Left renal cortex interstitium (tissue), 4 donors: ENCODE measurements at places on chromosomes 13 and 19. TPM values are rescaled to one million over a fixed set of nuclear protein-coding genes. Genes with fewer than 3 reads are reported as not detected.

DNA sequence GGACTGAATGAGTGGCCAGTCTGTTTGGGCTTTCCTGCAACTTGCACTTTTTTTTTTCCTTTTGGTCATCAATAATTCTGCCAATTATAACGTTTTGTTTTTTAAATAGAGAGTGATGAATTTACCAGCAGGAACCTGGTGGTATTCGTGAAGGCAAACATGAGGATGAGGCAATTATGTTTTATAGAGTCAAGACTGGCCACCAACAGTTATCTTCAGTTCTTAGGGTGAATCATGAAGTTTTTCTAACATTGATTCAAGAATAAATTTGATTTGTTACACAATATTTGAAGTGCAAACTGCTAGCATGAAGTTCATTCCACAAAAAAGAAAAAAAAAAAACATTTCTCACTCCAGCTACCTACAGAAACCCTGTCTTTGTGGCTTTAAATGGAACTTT, 244.5 kb downstream of the SPRY2 start:
- no peak for DNase-seq

DNA sequence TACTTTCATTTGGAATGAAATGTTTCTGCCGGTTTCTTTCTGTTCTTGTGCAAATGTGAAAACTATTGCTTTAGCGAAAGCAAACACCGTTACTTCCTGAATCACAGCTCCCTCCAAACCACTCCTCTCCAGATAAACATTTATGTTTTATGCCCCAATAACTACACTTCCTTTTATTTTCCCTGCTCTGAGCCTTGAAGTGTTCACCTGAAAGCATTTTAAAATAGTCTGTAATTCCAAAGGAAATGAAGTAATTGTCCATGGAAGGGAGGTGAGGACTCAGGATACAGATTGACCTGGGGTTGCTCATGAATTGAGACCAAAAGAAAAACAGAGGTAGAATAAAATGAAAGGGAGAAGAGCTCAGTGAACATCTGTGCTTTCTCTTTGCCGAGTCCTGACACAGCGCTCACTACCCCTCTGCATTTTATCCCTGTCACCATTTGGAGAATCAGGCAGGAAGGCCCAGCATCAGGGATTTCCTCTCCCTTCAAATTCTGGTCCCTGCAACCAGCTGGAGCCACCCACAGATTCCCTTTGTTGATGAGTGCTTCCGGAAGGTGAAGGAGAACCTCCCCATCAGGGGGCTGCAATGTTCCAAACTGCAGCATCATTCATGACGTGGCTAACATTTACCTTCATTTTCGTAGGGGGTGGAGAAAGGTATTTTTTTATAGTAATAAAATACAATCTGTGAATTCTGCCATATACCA, 171.9 kb downstream of the ITGBL1 start:
- no peak for DNase-seq

JOSD2 gene
- polyA plus RNA-seq = 8.9 TPM

ZNF540 gene
- 2.9 TPM for polyA plus RNA-seq

IGFL2 gene
- not detected for polyA plus RNA-seq

DNA sequence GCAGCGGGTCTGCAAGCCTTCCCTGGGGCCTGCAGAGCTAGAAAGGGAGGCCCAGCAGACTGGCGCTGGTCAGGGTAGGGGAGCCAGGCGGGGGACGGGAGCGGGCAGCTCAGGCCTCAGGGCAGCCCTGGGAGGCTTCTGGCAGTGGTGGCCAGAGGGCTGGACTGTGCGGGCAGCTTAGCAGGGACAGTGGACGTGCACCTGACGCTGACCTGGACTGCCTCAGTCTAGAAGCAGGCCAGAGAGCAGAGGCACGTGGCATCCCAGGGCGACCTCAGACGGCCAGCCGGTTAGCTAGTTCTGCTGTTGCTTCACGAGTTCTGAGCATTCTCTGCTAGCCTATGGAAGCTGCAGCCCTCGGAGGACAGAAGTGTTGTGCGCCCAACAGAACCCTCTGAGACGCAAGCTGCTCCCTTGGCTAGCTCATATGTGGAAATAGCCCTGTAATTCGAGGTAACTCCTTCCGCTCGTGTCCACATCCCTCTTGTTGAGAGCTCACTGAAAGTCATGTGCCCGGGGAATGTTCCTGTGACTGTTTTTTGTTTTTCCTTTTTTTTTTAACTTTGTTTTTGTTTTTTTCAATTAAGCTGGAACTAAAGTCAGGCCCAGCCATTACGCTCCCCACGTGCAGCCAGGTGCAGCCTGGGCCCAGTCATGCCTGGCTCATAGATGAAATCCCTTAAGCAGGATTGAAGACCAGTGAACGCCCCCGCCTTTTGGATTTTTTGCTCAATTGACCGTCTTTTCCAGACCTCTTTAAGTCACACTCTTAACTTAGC, 1.9 kb upstream of the FAM174C start:
- DNase-seq = no peak

DNA sequence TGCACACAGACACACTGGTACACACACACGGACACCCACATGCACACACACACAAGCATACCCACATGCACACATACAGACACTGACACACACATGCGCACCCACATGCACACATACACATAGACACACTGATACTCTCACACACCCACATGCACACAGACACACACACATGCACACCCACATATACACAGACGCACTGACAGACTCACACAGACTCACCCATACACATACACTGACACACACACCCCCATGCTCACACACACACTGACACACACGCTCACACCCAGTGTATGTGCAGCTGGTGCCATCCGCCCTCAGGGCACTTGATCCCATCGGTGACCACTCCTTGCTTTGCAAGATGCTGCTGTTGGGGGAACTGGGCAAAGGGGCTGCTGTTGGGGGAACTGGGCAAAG, 9.7 kb upstream of the RASA3 start:
- DNase-seq = no peak

GRCh38 chr13:100139817-100140216, 50.9 kb downstream of the PCCA start:
- DNase-seq = no peak

DNA sequence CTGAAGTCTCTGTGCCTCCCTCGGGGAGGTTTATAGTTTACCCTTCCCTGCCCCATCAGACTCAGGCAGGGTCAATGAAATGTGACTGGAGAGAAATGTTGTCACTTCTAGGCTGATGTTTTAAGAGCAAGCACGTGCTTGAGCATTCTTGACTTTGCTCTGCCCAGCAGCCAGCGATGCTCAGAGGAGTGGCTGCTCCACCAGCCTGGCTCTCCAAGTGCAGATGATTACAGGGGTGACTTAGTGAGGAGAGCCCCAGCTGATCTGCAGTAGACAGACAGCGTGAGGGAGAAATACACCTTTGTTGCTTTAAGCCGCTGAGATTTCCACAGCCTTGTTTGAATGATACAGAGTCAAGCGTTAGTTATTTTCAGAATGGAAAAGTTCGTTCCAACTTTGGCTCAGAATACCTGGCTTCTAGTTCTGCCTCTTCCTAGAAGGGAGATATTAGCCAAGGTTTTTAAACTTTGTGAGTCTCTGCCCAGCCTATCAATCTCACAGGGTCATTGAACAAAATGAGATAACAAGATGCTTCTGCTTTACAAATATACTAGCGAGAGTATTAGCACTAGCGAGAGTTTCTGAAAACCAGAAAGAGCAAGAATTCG, 143.6 kb downstream of the OXGR1 start:
- DNase-seq = no peak

ITGBL1 gene
- 0.43 TPM for polyA plus RNA-seq

DNA sequence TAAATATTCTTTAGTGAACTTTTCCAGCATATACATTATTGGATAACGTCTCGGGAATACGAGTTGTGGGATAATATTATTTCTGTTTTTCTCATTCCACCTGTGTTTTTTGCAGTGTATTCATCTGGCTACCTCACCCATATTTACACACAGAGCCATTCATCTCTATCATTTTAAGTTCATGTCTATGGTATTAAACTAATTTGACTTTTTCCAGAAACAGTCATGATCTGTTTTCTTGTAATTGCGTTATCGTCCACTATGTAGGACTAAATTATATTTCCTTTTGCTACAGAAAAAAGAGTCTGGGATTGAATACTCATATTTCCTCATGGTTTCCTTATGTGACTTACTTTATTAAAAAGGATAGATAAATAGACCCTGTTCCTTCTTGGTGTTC, 2.7 kb downstream of the ATP11A start:
- DNase-seq = no peak

DNA sequence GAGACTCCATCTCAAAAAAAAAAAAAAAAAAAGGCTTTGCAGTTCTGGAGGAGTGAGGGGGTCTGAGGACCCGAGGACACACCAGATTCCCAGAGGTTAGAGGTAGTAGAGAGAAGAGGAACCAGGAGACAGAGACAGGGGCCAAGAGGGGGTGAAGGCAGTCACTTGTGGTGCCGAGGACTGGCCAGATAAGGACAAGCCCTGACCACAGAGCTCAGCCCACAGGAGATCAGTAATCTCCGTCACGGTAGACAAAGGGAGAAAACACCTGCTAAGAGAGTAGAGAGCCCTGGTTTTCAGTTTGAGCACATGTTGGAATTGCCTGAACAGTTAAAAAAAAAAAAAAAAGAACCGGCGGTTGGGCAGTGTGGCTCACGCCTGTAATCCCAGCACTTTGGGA, 1.7 kb upstream of the PRAM1 start:
- DNase-seq = no peak

- DNase-seq = no peak
Observed at GRCh38 chr13:21998279-21998990, 327.6 kb downstream of the FGF9 start.

ABHD13 gene
- 16.7 TPM for polyA plus RNA-seq

DNA sequence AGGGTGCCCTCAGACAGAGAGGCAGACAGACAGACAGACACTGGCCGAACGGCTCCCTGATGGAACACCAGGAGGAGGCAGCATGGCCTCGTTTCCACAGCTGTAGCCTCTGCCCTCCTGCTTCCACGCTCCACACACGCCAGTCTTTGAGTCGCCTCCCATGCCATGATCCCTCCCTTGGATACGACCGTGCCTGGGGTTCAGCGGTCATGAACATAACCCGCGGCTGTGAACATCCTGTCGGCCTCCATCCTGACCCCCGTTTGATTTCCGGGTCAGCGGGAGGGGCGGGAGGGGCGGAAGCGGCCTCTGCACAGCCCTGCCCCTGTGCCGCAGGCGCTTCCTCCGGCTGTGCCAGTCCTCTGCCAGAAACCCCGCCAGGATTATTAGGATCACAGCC, 23.4 kb downstream of the GP6 start:
- no peak for DNase-seq

KLK12 gene
- not detected for polyA plus RNA-seq

GRCh38 chr19:17138937-17139598, 63.5 kb downstream of the MYO9B start:
- no peak for DNase-seq

PCP2 gene
- 0.54 TPM for polyA plus RNA-seq

CLC gene
- 0.76 TPM for polyA plus RNA-seq

GRCh38 chr19:16942583-16942982, 53.8 kb downstream of the F2RL3 start:
- DNase-seq = no peak

DNA sequence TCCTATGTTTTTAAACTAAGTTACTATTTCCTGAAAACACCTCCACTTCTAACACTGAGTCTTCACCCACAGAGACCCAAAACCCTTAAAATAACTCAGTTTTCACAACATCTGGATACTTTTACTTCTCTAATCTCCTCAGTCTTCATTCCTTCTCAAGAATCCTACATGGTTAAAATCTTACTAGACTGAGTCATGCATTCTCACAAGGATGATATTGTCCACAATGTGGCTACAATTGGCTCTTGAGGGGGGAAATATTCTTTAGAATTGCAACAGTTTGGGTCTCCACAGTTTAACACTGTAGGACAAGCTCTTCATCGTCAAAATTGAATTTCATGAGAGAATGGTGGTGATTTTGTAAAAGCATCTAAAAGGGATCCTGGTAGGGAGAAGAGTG, 397.1 kb downstream of the SLITRK5 start:
- no peak for DNase-seq

CACNG7 gene
- 0.99 TPM for polyA plus RNA-seq

- no peak for DNase-seq
Observed at GRCh38 chr13:30105381-30105780, 202.0 kb downstream of the KATNAL1 start.
